Stimulated activated CD4-positive, alpha-beta T cell treated with anti-CD3 and anti-CD28 coated beads, Interleukin-15, amount 100 ng/mL, for 1 hour (primary cell): ENCODE measurements at places on chromosomes 6 and 20.

GRCh38 chr20:62830251-62830650 lies 13.4 kb downstream of the COL9A3 start:
- DNase-seq, result no peak

GRCh38 chr20:58213121-58213520 lies 15.3 kb downstream of the ANKRD60 start:
- DNase-seq, result no peak

GRCh38 chr20:36700438-36700837 lies 45.5 kb downstream of the NDRG3 start:
- no peak for DNase-seq

- no peak for DNase-seq
These were observed 135.5 kb downstream of the CLIC5 start for GRCh38 chr6:45880159-45880558.
